ENCODE measurements at places on chromosomes 1 and 21.

DNA sequence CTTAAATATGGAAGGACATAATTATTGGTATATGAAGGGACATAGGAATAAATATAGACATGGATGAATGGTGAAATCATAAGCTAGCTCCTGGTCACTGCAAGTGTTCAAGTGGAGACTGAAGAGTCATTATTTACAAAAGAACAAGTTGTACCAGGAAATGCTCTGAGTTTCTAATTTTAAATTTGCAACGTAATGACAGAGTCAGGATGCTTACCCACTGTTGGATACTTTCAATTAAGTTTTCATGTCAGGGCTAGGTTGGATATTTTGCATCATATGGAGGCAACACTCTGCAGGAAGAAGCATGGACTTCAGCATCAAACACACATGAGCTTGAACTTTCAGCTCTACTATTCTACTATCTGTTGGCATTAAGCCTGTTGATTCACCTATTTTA, 499.6 kb upstream of the C1orf87 start:
- DNase-seq = no peak

- DNase-seq = no peak
These were observed 841 bp downstream of the POFUT2 start for GRCh38 chr21:45286671-45287437.

DNA sequence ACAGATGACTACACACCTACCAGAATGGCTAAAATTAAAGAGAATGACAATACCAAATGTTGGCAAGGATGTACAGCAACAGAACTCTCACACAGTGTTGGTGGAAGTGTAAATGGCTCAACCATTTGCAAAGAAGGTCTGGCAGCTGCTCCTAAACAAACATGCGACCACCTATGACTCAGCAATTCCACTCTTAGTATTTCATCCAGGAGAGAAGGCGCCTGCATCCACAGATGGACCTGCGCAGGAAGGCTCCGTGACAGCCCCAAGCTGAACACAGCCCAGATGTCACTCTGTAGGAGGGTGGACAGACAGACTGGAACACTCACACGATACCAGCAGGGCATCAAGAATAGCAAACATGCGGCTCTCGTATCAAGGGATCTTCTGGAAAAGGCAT, 6.7 kb downstream of the PTTG1IP start:
- no peak for DNase-seq

GRCh38 chr1:225747566-225747965, 30.1 kb upstream of the SRP9 start:
- DNase-seq = no peak

DNA sequence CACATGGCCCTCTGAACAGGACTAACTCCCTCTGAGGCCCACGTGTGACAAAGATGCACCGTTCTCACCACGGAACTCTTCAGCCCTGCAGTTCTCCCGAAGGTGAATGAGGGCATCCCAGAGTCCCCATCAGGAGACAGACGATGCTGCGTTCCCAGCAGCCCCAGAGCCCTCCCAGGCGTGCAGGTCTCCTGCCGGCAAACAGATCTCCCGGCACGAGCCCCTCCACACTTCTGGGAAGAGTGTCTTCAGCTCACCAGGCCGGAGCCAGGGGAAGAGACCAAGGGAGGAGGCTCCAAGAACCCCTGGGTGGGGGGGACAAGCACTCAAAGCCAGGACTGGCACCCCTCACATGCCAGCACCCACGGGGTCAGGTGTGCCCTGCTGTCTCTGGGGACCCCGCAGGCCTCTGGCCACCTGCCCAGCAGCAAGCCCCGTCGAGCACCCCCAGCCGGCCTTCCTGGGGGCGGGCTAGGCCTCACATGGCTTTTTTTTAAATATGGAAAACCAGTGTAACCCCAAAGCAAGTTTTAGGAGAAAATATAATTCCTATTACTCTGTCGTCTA, 45.1 kb upstream of the TRAPPC10 start:
- no peak for DNase-seq

GRCh38 chr21:31594279-31594678, 65.2 kb upstream of the SOD1 start:
- no peak for DNase-seq

DNA sequence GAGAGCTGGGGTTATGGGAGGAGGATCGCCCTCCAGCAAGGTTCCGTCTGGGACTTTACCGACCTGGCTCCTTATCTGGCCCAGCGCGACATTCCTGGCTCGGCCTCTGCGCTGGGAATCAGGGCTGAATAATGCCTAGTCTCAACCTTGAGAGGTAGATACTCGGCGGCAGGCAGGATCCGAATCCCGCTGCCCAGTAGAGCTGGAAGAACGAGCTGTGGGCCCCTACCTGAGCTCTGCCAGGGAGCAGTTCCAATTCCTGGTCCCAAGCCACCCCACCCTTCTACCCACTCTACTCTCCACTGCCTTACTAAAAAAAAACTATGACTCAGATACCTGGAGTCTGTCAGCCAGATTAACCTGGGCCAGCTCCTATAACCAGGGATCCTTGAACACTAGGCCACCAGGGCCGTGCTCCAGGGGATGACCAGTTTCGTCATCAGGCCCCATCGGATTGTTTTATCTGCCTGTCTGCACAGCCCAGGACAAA, 53.6 kb downstream of the RHBG start:
- DNase-seq = no peak

DNA sequence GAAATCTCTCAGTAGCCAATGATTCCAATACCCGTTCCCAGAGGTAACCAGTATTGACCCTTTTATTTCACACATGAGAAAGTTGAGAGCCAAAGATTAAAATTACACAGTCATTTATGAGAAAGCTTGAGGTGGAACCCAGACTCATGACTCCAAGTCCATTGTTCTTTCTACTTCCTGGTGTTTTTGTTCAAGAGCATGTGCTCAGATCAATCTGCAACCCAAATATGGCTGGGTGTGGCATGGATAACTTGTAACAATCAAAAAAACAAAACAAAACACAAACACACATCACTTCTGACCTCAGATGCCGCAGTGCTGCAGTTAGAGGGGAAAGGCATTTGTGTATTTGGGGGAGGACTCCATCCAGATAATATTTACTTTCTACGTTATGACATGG, 18.7 kb upstream of the ABCD3 start:
- DNase-seq = no peak

DNA sequence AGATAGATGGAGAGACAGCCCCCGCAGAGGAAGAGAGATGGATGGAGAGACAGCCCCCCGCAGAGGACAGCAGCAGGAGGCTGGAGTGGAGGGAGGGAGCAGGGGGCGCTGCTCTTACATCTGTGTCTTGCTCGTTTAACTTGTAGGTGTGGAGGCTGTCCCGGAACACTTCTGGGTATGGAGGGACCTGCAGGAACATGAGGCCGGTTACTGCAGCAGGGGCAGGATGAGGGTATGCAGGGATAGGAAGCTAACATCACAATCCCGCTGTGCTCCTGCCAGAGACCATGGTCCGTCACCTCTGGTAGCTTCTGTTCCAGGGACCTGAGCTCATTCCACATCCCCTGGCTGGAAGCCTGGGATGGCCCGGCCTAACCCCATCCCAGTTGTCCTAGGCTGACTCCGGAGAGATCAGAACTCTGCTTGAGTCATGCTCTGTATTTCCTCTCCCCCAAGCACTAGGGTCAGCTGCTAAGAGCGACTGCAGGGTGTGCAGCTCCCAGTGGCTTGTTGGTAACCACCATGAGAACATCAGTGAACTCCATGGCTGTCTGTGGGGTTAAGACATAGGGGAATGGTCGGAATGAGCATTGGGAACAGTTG, 36.7 kb upstream of the GOLT1A start:
- no peak for DNase-seq

- DNase-seq = peak; percentile 58
These were observed 138.5 kb downstream of the CLIC6 start for GRCh38 chr21:34807146-34807880.

DNA sequence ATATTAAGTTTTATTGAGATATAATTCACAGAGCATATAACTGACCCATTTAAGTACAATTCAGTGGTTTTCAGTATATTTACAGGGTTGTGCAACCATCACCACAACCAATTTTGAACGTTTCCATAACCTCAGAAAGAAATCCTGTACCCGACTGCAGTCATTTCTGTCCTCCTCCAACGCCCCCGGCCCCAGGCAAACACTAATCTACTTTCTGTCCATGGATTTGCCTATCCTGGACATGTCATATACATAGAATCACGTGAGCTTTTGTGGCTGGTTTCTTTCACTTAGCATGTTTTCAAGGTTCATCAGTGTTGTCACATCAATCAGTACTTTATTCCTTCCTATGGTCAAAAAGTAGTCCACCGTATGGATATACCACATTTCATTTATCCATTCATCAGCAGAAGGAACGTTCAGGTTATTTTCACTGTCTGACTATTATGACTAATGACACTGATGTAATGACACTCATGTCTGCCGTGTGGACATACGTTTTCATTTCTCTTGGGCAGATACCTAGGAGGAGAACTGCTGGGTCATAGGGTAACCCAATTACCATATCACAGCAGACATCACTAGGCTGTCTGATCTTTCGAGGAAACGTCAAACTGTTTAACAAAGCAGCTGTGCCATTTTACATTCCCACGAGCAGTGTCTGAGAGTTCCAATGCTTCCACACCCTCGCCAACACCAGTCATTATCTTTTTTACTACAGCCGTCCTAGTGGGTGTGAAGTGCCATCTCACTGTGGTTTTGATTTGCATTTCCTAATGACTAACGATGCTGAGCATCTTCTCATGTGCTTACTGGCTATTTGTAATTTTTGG, 30.8 kb downstream of the MRPL37 start:
- no peak for DNase-seq

GRCh38 chr1:240232530-240232929, 140.8 kb downstream of the FMN2 start:
- no peak for DNase-seq

GRCh38 chr1:200181861-200182260, 154.4 kb downstream of the NR5A2 start:
- DNase-seq = no peak

- DNase-seq = no peak
These were observed 171.2 kb downstream of the LTN1 start for GRCh38 chr21:28821276-28822122.

- DNase-seq = peak; percentile 89
These were observed 4.9 kb downstream of the RNF223 start for GRCh38 chr1:1069056-1069710.

DNA sequence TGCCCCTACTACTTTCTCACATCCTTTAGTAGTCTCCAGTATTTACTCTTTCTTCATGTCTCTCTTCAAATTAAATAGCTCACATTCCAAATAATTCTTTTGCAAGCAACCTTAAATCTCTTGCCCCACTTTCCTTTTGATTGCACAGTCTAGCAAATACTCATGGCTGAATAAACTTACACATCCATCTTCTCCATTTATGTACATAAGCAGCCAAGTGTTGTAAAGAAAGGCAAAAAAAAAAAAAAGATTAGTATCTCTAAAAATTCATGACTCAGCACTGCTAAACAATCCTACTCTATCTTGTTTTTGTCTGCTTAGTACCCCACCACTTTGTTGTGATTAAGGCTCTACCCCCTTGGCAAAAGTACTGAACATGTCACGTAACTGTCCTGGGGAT, 42.6 kb downstream of the F13B start:
- DNase-seq = no peak

DNA sequence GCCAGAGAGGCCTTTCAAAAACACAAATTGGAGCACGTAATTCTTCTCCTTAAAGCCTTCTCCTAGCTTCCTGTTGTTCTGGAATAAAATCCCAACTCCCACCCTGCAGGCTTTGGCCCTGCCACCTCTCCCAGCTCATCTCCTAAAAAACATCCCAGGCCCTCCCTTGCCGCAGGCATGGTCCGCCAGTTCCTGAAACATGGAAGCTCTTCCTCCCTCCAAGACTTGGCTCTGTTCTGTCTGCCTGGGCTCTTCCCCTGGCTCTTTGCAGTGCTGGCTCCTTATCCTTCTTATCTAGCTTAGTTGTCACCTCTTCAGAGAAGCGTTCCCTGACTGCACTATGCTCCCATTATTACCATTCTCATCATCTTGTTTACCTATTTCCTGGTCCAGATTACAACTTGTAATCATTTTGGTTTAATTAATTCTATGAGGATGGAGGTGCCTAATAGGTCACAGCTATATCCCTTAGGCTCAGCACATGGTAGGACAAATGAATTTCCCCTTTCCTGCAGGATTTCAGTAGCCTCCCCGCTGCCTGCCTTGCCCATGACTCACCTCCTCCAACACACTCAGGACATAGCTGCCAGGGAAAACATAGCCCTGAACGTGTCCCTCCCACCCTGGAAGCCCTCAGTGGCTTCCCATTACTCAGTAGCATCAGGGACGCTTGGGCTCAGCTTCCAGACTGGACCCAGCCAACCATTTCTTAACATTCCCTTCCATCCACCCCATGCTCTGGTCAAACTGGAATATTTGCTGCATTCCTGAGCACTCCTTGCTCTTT, 15.7 kb upstream of the IGSF21 start:
- no peak for DNase-seq

GRCh38 chr1:243595527-243596210, 254.4 kb downstream of the AKT3 start:
- no peak for DNase-seq

DNA sequence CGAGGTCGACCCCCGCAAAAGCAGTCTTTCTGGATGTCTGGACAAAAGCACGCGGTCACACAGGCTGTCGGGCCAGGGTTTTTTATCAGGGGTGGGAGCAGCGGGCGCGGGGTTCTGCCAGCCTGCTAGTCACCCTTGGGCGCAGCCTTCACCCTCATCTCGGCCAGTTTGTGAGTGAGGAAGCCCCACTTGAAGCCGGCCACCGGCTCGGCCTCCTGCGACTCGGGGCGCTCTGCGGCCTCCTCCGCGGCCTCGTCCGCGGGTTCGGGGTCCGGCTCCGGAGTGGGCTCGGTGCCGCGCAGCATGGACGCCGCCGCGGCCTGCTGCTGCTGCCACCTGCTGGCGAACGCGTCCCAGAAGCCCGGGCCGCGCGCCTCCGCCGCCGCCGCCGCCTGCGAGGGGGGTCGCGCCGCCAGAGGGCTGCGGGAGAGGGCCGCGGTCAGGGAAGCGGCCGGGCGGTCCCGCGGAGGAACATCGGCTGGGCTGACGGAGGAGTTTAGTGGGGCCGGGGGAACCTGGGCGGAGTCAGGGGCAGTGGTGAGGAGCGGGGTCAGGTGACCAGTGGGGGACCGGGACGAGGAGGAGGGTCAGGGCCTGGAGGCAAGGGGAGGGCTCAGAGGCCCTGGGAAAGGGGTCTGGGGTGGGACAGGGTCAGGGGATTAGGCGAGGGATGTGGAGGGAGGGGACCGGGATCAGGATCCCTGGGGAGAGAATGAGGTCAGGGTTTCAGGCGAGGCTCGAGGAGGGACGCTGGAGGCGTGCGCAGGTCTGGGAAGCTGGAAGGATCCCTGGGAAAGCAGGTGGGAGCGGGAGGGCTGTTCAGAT, 4.5 kb downstream of the C1orf232 start:
- no peak for DNase-seq

- no peak for DNase-seq
These were observed 292.8 kb upstream of the RGS18 start for GRCh38 chr1:191865479-191865878.
